ENCODE measurements at places on chromosomes 12 and 14.

GRCh38 chr14:38999949-39000348, 103.1 kb downstream of the SEC23A start:
- DNase-seq, result no peak

GRCh38 chr12:105637470-105637869, 307.0 kb downstream of the C12orf75 start:
- no peak for DNase-seq

DNA sequence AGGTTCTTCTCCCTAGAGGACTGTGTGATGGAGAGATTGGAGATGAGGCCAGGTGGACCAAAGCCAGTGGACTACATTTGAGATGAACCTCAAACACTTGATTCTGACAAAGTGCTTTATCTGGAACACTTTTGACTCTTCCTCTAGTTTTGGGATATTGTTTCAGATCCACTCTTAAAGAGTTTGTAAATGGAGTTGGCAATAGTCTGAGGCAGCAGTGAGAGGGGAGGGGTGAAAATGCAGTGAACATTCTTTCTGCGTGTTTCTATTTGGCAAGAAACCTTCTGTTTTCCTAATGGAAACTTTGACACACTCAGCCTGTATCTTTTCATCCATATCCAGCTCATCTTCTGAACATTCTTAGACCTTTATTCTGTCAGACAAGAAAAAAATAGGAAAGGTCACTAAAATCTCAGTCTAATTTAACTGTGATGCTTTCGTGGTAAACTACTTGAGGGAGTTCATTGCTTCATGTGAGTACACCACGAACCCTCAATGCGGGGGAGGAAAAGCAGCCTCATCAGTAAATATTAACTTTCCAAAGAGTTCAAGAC, 57.4 kb upstream of the KCNJ8 start:
- no peak for DNase-seq

- DNase-seq, result no peak
Observed at GRCh38 chr12:112749081-112749480, 42.5 kb upstream of the RPH3A start.

Data from GM12891 (cell line).